ENCODE measurements at places on chromosomes 4 and X.

GRCh38 chrX:96394598-96394997, 290.0 kb upstream of the DIAPH2 start:
- DNase-seq: no peak

GRCh38 chr4:152259866-152260265, 276.0 kb downstream of the FBXW7 start:
- DNase-seq: no peak

- DNase-seq: no peak
Observed at GRCh38 chr4:48446642-48447041, 36.5 kb upstream of the SLC10A4 start.

DNA sequence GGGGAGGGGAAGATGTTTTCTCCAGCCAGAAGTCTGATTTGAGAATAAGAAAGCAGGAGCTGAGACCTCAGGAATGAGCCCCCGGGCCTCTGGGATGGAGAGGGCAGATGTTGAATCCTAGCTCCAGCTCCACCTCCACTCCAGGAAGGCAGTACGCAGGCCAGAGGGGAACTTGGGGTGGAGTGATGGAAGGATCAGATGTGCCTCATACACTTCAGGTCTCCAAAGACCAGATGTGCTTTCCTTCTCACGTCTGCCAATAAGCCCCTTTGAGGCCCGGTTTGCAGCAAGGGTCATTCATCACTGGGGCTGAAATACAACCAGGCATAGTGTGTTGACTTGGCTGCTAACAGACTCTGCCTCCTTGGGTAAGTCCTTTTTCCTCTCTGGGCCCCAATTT, 28.1 kb downstream of the STARD8 start:
- no peak for DNase-seq

DNA sequence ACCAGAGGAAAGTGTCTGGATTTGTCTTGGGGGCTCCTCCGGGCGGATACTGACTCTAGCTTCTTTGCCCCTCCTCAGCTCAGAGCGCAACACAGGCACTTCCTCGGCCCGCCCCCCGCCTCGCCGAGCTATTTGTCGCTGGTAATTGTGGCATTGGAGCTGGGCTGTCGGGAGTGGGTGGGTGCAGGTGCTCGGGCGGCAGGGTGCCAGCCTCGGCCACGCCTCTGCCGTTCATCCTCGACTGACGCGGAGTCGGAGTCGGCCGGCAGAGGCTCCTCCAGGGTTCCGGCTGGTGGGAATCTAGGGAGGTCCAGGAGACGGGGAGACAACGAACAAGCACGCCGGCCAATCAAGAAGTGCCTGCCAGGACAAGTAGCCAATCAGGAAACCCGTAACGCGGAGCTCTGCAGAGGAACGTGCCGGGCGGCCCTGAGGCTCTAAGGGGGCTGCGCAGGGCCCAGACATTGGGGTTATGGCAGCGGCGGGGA, 3.9 kb upstream of the SYN1 start:
- DNase-seq: peak; percentile 94

GRCh38 chr4:45064741-45065140, 338.4 kb upstream of the GNPDA2 start:
- DNase-seq: no peak

GRCh38 chrX:155216940-155217440, 730 bp downstream of the VBP1 start:
- DNase-seq: no peak

DNA sequence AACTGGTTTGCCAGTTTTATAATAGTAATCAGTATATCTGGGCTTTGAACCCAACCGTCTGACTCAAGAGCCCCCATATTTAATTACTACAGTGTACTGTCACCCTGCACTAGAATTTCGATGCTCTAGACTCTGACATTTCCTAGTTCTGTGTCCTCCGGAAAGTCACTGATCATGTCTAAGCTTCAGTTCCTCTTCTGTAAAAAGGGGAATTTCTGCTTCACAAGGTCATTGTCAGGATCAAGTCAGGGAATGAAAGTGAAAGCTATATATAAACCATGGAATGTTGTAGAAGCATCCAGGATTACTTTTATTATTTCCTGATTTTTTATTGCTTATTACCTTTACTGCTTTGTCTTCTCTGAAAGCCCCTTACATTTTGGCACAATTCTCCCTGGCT, 4.0 kb upstream of the KCNIP4 start:
- no peak for DNase-seq

DNA sequence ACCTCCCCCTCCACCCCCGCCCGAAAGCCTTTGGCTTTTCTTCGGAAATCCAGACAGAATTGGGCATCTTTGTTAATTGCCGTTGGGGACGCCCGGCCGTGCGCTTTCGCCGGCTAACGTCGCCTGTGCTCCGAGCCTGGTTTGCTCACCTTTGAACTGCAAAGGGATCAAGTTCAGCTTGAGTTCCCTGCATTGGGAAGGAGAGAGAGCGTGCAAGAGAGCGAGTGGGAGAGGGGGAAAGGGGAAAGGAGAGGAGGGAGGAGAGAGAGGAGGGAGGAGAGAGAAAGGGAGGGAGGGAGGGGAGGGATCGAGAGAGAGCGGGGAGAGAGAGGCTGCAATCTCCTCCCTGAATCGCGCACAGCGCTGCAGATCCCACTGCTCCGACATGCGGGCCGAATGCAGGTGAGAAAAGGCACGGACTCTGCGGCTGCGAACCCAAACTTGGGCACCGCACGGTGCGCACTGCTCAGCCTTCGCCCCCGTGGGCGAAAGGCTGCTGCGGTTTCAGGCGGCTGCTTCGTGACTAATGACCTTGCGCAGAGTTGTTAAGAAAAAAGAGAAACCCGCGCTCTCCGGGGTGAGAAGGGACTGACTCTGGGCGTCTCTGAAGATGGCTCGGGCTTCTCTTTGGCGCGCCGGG, at the start of gene PCDH7:
TSS of gene PCDH7 (plus strand) at position 349 of the 640 bp plus-strand sequence. CDS start 1,054 bp downstream, outside the sequence.
- peak; percentile 71 for DNase-seq

- DNase-seq: no peak
Observed at GRCh38 chr4:53763813-53764597, 172.7 kb upstream of the LNX1 start.

DNA sequence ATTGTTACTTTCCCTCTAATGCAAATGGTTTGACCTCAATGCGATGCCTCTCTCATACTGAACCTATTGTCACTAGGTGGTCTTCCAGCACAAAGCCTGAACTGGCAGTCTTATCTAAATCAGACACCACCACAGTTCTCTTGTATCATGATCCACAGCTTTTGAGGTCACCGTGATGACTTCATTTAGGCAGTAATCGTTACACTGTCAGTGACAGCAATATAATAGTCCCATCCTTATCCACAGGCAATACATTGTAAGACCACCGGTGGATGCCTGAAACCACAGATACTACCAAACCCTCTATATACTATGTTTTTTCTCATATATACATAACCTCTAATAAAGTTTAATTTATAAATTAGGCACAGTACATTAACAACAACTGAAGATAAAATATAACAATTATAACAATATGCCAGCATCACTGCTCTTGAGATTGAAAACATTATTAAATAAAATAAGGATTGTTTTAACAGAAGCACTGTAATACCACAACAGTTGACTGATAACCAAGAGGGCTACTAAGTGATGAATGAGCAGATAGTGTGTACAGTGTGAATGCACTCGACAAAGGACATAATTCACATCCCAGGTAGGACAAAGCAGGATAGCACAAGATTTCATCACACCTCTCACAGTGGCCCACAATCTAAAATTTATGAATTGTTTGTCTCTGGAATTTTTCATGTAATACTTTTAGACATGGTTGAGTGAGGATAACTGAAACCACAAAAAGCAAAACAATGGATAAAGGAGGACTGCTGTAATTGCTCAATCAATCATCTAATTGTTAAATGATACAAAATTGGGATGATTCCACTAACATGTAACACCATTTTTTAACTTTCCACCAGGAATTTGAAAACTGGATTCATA, 419.4 kb downstream of the CENPC start:
- no peak for DNase-seq

DNA sequence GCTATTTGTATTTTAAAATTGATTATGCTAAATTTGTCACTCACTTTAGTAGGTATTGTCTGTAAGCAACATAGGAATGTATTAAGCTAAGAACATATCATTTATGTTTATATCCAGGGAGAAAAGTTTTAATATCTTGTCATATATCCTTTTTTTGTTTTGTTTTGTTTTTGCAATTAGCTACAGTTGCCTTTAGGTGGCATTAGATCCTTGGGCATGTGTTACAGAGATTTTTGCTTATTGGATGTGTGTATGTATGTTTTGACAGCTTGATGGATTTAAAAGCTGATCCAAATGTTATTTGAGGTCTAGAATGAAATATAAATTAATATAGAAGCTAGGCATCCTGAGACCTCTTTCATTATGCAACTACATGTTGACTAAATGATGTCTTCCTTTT, 36.1 kb upstream of the OTUD4 start:
- DNase-seq: no peak

DNA sequence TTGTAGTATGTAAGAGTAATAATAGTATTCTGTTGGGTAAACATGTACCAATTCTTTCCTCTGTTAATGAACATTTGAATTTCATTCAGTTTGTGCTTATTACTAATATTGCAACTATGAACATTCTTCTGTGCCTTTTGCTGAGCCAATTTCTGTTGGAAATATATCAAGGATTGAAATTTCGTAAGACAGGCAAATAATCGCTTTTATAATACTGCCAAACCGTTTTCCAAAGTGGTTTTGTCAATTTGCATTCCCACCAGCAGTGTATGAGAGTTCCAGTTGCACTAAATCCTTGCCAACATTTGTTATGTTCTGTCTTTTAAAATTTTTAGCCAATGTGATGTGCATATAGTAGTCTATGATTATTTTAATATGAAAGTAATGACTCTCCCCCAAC, 38.6 kb downstream of the MAGEB17 start:
- DNase-seq: no peak

- DNase-seq: no peak
Observed at GRCh38 chrX:150770623-150771022, 77.4 kb downstream of the MTMR1 start.

GRCh38 chrX:74249963-74250362, 54.0 kb upstream of the ZCCHC13 start:
- peak; percentile 90 for DNase-seq

GRCh38 chrX:2685886-2686285, 5.2 kb upstream of the CD99 start:
- DNase-seq: no peak

DNA sequence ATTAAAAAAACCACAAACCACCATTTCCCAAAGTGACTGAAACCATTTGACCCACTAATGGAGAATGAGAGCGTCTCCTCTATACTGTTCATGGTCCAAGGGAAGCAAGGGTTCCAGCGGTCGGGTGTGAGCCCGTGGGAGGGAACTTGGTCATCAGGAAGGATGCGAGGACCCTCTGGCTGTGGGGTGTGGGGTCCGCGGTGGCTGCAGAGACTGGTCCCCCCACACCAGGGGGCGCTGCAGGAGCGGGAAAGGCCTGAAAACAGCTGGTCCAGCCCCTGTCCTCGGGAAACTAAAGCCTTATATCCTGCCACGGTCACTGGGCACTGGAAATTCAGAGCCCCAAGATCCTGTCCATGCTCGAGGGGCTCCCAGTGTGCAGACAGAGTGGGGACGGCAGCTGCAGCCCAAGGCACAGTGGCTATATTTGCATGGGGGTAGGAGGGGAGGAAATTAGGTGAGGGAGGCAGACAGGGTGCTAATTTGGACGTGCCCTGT, 4.3 kb downstream of the BLOC1S4 start:
- DNase-seq: peak; percentile 85

DNA sequence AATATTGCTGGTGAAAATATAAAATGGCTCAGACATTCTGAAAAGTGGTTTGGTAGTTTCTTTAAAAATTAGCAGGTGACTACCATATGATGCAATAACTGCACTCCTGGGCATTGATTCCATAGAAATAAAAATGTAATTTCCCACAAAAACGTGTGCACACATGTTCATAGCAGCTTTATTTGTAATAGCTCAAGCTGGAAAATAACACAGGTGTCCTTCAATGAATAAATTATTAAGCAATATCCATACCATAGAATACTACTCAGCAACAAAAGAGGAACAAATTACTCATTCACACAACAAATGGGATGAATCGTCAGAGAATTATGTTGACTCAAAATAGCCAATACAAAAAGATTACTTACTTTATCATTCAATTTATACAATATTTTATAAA, 893.7 kb upstream of the SLIT2 start:
- no peak for DNase-seq

DNA sequence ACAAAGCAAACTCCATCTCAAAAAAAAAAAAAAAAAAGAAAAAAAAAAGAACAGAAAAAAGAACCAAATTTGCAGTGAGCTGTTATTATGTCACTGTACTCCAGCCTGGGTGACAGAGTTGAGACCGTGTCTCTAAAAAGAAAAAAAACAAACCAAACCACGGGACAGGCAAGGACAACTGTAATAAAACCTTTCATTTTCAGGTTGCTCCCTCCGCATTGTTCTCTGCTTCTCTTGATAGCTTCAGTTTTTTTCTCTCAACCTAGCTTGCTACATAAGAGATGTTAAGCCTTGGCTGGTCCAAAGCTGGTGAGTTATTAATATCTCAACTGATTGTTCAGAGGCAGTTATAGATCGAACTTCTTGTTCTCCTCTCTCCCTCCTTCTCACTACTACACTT, 23.1 kb upstream of the ELF2 start:
- DNase-seq: no peak

GRCh38 chr4:175810073-175810730, 1.9 kb downstream of the GPM6A start:
- no peak for DNase-seq

- DNase-seq: no peak
Observed at GRCh38 chrX:7346021-7346420, 198.1 kb upstream of the PUDP start.

DNA sequence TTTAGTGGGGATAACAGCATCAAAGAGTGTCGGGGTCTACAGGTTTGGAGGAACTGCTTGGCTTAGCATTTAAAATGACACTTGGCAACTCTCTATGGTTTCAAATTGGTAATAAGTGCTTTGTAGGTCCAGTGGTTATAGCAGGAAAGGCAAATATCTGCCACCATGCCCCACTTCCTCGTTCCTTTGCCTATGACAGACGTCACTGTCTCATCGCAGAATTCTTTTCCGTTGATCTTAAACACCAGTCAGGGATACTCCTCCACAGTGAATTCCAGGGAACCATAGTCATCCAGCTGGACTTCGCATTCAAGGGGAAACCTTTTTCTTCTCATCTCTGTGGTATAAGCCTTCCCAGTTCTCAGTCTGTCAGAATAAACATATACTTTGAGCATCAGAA, 319.1 kb downstream of the GPAT3 start:
- no peak for DNase-seq

DNA sequence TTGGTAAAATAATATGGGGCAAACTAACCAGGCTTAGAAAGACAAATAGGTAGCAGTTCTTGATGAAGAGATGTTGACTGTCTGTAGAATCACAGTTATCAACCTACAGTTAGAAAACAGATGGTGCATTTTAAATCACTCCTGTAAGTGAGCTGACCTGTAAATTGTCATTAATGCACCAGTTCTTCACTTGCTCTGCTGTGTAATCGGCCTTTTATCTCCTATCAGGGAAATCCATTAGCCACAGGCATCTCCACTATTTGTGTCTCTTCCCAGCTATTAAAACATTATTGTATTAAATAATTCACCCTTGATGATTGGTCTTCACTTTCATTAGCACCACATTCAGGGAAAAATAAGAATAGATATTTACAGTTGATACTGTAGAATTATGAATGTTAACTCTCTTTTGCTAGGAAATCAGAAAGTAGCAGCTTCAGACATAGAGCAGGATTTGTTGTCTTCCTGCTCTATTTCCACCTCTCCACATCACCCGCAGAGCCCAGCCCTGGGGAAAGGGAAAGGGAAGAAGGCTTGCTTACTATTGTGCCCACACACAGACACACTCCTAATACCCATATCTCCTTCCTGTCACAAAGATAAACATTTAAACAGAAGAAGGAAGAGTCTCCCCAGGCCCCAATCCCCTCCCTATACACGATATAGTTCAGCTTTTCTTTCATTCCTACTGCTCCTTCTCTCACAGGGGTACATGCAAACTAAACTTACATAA, 97.1 kb downstream of the REELD1 start:
- DNase-seq: no peak

Data from H9 (cell line).